ENCODE measurements at places on chromosomes 12 and 14.

DNA sequence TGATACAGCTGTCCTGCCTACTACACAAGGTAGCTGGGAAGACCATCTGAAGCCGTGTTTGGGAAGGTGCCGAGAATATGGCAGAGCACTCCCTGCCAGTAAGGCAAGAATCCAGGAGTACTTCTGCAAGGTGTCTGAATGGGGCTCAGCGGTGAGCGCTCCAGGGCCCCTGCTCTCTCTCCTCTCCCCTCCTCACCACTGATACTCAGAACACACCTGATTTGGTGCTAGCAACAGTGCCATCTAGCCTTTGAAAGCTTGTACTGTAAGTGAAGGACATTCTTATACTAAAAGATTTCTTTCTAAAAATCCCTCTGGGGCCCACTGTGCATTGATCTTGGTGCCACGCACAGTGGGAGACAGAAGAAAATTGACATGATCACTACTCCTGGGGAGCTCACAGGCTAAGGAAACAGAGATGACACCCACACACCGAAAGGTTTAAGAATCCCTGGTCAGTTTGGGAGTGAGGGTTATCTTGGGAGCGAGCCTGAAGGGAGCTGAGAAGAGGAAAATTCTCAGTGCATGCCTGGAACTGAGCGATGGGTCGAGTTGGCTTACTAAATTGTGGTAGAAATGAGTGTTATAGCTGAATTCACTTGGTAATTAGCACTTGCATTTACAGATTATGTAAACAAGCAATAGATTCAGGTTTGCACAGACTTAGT is 216.9 kb downstream of the NTF3 start:
- no peak for DNase-seq

- DNase-seq: no peak
These were observed 8.9 kb upstream of the BCL11B start for GRCh38 chr14:99280852-99281251.

GRCh38 chr12:80178846-80179245 is 79.5 kb downstream of the OTOGL start:
- DNase-seq: no peak

DNA sequence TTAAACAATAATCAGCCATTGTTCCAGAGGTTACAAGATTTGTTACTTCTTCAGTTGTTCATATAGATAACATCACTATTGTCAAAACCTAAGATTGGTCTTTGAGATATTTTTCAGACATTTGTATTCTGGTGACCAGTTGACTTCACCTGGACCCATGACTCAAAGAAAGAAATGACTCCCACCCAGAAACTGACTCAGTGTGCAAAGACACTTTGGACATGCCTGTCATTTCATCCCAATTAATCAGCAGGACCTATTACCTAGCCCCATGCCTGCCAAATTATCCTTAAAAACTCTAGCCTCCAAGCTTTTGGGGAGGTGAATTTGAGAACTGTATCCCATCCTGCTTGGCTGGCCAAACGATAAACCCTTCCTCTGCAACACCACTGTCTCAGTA is 27.7 kb upstream of the TSPAN11 start:
- no peak for DNase-seq

DNA sequence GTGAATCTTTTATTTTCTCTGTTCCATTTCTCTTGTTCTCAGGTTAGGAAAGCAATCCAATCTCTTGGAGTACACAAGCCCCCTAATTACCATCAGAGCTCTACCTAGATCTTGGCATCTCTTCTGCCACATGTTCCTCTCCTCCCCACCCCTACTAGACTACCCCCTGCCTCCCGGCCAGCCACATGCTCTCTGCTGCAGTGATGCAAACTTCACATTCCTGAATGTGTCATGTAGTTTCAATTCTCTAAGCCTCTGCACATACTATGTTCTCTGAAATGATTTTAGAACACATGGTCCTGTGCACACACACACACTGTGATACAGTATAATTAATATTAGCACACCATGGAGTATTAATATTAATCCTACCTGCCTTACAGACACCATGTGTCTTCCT is 104.6 kb downstream of the EFCAB11 start:
- DNase-seq: no peak

GRCh38 chr12:132513070-132513398 is 23.1 kb downstream of the FBRSL1 start:
- no peak for DNase-seq

- DNase-seq: peak; percentile 26
These were observed 783 bp downstream of the CORO1C start for GRCh38 chr12:108730365-108731104.

DNA sequence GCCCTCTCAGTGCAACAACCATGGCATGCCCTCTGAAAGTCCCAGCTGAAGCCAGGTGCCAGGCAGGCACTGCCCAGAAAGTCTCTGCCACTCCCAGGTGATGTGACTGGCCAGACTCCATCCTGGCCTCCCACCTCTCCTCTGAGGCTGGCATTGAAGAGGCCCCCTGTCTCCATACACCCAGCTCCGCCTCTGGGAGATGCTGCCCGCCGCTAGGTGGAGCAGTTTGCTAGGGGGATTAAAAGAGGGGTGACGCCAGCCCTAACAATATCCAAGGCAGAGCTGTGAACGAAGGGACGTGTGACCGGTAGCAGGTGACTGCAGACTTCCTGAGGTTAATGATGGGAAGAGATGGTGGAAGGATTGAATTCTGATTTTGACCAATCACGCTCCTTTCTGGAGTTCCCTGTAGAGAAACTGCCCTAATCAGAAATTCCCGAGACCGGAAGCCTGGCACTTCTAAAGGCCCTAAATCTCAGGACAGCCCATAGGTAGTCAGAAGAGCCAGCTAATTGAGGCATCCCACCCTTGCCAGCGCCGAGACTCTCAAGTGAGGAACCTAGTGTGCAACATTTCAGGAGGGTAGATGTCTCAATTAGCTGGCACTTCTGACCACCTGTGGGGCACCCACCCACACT is 8.3 kb upstream of the PLEK2 start:
- peak; percentile 23 for DNase-seq

Data from stimulated activated CD4-positive, alpha-beta T cell treated with anti-CD3 and anti-CD28 coated beads, Interleukin-12 subunit alpha, Interleukin-12 subunit beta, amount 100 ng/mL, for 48 hours (primary cell).